DMS53 (cell line): ENCODE measurements at places on chromosomes 11 and 22.

- no peak for DNase-seq
These were observed 15.5 kb downstream of the RELT start for GRCh38 chr11:73391665-73392064.

DNA sequence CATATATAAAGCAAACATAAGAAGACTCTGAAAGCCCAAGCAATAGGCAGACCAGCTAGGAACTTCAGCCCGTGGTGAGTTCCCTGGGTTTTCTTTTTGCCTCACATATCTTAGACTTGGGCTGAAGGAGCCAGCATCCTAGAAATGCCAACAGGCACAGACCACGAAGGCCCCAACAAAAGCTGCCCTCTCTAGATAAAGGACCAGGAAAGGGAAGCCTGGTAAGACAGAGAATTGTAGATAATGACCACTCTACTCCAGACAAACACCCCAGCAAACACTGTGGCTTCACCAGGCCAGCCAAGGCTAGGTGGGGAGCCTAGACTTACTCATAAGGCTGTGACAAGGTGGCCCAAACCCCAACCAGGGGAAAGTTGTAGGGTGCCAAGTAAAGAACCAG is 11.2 kb downstream of the GAL start:
- DNase-seq: no peak

DNA sequence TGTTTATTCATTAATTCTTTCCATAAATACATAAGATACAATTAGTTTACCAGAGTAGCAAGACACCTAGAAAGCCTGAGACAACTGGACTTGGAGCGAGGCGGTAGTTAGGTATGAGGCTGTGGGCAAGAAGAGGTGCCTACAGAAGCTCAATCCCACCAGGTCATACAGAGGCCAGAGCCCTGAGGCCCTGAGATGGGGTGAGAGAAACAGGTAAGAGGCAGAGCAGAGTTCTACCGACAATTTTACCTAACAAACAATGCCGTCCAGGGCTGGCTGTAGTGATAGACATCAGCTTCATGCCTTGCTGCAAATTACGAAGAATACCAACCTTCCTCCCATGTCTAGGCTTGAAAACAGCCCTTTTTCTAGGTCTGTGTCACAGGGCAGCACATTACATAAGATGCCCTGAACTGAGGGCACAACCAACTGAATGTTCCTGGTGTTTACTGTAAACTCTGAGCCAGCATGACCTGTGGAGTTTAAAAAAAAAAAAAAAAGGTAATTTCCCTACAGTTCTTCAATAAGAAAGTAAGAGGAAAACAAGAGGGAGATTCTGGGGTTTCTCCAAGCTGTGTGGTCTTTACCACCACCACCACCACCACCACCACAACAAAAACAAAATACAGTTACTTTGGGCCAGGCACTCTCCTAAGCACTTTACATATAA is 105.8 kb downstream of the GAB2 start:
- DNase-seq: no peak

DNA sequence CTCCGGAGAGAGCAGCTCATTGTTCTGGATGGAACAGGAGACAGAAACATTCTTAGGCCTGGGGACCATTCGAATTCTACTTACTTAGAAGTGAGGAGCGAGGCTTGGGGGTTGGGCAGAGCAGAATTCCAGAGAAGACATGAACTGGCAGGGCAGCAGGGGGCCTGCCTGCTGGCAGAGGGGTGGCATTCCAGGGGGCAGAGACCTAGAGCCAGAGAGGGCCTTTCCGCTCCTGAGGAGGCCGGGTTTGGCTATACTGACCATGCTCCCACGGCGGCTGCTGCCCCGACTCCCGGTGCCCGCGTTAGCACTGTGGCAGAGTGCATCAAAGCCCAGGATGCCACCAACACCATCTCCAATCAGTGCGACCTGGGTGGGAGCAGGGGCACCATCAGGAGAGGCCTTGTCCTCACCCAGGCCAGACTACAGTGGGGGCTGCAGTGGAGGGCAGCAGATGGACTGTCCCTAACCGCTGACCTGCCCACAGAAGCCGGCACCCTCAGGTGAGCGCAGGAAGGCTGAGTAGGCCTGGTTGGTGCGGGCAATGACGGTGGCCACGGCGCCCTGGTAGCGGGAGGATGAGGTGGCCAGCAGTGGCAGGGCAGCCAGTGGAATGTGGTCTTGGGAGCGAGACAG is 7.4 kb downstream of the PITPNM1 start:
- no peak for DNase-seq

- peak; percentile 52 for DNase-seq
These were observed 61.0 kb upstream of the NAV2 start for GRCh38 chr11:19651653-19652052.

DNA sequence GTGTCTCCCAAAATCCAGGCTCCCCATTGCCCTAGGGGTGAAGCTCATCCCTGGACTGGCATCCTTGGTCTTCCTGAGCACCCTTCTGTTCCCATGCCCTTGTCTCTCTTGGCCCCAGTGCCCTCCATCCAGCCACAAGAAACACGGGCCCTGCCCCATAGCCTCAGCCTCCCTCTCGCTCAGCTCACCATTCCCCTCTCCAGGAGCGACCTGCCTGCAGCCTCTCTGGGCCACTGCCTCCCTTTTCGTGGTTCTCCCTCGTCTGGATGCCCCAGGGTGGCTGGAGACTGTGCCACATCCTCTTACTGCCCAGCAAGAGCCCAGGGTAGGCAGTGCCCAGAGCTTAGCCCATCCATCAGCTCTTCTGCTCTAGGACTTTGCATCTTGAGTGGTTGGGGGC is 532.1 kb downstream of the TBC1D22A start:
- DNase-seq: no peak

GRCh38 chr22:35872451-35872850 is 154.8 kb downstream of the APOL5 start:
- no peak for DNase-seq

- no peak for DNase-seq
These were observed 35.6 kb downstream of the MYH9 start for GRCh38 chr22:36351921-36352802.

DNA sequence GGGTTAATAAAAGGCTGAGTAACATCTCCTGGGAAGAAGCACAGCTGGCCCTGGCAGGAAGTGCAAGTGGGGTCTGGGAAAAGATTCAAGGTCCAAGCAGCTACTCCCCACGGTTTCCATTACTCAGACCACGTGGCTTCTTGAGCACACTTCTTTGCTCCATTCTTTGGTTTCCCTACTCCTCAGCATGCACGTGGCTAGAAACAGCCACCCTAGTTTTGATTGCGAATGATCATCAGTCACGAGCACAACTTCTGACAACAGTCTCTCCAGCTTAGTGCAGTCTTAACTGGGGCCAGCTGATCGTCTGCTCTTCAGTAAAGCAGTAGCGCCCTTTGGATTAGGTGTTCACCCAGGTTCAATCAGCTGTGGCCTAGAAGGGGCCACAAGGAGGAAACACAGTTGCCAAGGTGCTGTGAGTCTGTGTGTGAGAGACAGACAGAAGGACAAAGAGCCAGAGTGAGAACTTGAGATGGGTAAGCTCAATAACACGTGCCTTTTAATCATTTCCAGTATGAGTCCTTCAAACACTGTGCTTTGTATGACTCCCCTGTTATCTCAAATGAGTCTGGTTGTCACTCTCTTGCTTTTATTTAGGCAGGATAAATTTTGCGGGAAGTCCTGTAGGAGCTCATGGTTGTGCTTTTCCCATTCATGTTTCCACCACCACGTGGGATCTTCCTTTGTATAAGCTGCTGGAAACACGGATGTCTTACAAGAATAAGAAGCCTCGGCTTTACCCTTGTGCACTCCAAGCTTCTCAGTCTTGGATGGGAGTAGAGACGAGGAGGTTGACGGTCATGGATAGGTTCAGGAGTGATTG is 901 bp upstream of the PARVA start:
- peak; percentile 44 for DNase-seq

- no peak for DNase-seq
These were observed 20.5 kb downstream of the NUCB2 start for GRCh38 chr11:17296852-17297559.

DNA sequence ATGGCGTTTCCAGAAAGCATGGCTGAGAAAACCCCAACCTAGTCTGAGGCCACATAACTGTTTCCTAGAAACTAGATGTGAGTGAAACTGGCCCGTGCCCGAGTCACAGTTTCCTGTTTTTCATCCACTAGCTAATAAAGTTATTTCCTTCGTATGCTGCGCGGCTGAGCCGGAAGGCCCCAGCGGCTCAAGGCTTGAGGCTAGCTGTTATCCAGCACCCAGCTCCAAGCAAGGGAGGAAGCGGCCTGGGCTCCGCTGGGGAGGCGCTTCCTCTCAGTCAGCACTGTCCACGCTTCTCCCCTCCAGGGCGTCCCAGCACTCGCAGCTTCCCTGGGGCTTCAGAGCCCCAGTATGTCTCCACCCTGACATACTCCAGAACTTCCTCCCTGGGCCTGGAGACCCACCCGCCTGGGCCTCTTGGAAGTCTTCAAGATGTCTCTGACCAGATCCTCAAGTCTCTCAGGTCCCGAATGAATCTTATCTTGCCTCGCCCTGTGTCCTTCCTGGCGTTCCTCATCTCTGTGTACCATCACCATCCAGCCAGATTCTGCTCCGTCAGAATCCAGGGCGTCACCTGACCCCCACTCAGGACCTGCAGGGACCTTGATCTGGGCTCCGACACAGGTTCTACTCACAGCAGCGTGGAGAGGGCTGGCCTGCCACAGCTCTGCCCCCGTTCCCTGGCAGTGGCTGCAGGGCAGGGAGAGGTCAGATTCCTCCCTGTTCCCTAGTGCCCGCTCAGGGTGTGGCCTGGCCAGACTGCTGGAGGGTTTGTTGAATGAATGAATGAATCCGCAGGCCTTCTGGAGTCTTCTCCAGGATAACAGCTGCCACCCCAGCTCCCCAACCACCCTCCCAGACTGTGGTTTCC is 81.9 kb downstream of the LRRC32 start:
- DNase-seq: no peak

GRCh38 chr11:3885855-3886254 is 30.4 kb downstream of the STIM1 start:
- peak; percentile 88 for DNase-seq

DNA sequence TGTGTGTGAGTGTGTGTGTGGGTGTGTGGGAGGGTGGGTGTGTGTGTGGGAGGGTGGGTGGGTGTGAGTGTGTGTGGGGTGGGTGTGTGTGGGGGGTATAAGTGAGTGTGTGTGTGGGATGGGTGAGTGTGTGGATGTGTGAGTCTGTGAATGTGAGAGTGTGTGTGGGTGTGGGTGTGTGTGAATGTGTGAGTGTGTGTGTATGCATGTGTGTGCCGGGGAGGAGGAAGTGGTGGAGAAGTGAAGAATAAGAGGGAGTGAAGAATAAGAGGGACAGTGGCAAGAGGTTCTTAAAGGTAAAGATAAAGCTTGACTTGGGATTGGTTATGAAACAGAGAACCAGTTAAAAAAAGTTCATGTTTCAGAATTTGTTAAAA is 54.0 kb downstream of the PRR5L start:
- no peak for DNase-seq

DNA sequence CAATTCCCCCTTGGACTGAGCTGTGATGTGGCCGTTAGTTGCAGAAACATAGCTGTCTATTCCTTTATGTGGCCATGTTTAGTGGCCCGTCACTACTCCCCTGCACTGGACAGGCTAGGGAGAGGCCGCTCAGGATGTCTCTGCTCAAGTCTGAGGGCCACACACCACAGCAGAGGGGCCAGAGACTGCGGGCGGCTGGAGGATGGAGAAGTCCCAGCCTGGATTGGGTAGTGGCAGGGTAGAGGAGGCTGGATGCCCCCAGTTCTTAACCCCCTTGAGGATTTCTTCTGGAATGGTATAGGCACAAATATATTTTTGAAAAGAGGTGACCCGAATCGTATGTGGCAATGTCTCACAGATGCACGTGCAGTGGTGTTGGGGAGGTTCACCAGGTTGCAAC is 116.4 kb upstream of the B3GAT1 start:
- no peak for DNase-seq

DNA sequence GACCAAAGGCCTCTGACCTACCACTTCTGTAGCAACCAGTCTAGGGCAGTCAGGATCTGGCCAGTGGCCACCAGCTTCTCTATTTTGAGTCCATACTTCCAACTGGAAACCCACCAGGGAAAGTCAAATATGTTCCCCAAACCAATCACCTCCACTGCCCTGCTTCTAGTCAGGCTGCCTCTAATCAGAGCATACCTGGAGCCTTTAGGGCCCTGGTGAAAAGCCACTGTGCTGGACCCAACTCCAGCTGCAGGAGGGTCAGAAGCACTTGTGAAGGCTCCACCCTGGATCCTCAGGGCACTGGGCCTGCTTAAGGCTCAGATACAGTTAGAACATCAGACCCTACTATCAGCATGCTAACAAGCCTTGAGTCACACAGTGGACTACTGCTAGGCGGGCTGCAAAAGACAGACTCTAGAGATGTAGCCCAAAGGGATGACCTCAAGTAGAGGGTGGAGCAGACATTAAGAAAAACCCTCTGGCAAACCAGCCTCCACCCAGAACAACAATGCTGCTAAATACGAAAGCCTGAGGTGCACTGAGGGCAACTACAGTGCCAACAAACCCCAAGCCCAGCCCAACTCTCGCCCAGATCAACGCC is 69.2 kb downstream of the DGCR2 start:
- no peak for DNase-seq

- DNase-seq: no peak
These were observed 140.2 kb upstream of the TIMP3 start for GRCh38 chr22:32661296-32661695.

DNA sequence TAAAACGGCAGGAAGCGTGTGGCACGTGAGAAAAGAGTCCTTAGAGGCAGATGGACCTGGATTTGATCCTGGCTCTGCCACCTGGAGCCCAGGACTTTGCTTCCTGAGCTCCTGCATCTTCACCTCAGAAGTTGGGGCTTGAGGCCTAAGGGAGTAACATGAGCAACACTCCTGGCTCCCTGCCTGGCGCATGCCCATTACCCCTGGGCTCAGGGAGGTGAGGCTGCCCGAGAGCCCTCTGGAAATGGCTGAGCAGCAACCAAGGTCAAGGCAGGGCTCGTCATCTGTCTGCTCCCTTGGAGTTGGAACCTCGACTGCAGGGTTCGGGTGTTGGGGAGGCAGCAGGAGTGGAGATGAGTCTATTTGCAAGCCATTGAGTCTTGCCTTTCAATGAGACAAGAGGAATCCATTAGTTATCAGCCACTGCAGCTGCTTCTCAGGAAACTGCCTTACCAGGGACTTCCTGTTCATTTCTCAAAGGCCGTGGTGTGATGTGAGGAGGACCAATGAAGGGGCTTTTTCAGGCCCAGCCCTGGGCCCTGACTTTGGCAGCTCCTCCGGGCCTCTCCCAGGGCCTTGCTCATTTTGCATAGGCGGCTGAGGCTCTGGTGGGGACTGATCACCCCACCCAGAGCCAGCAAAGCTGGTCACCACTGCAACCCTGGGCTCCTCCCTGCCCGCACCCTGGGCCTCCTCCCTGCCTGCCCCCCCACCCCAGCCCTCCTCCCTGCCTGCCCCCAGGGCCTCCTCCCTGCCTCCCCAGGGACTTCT is 6.4 kb downstream of the FADS2 start:
- DNase-seq: no peak

GRCh38 chr11:83835423-83835822 is 549.3 kb upstream of the CCDC90B start:
- DNase-seq: no peak
